AG04449 (cell line): ENCODE measurements at places on chromosomes 4 and X.

- DNase-seq = no peak
Measured at GRCh38 chr4:31005037-31005436, 284.9 kb downstream of the PCDH7 start.

DNA sequence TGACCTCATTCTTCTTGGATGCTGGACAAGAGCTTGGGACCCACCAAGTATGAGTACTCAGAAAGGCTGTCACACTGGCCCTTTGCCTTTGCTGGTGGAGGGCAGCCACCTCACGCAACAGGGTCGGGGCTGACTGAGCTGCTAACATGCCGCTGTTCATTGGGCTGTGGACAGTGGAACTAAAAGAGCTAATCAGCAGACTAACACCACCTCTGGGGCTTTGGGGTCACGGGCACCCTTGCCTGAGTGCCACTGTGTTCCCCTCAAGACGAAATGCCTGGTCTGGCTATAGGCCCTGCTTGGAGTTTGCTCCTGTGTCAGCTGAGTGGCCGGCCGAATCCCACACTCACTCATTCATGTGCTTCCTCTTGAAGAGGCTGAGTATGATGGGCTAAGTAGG, 559.6 kb downstream of the SPRY1 start:
- no peak for DNase-seq

GRCh38 chr4:140672416-140672815, 83.8 kb downstream of the TBC1D9 start:
- DNase-seq = no peak

DNA sequence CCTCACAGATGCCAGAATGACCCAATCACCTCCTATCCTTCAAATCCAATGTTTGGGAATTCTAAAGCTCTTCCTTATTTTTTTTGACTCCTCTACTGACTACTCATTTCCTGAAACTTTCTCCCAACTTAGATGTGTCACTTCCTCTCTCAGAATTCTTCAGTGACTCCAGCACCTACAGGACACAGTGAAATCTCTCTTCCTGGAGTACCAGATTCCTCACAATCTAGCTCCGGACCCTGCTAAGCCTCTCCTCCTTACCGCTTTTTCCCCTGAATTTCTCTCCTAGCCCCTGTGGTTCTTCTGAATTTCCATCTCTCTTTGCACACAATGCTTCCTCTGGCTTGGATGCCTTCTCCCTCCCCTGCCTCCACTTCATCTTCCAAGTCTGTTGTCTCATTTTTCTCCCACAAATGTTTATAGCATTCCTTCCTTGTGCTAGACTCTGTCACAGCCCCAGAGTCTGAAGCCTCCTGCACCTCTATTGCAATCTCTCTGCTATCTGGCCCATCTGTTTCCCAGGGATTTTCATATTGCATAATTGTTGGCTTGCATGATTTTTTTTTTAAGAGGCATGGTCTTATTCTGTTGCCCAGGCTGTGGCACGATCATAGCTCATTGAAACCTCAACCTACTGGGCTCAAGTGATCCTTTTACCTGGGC, 80.1 kb downstream of the ANAPC4 start:
- DNase-seq = no peak

DNA sequence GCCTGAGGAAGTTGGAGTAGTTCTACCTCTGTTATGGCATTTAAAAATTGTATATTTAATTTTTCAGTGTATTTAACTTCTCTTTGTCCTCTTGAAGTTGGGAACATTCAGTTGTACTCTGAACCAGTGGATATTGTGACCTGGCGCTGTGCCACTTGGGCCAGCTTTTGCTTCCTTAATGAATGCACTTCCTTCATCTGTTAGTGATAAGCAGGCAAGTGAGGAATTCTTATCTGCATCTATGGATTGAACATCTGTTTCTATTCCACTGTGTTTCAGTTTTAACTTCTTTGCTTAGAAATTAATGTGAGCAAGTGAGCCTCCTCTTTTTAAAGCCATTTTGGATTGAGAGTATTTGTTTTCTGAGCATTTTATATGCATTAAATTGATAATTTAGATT, 128.3 kb downstream of the UCHL1 start:
- DNase-seq = no peak
